ENCODE measurements at places on chromosomes 7 and 10.

DNA sequence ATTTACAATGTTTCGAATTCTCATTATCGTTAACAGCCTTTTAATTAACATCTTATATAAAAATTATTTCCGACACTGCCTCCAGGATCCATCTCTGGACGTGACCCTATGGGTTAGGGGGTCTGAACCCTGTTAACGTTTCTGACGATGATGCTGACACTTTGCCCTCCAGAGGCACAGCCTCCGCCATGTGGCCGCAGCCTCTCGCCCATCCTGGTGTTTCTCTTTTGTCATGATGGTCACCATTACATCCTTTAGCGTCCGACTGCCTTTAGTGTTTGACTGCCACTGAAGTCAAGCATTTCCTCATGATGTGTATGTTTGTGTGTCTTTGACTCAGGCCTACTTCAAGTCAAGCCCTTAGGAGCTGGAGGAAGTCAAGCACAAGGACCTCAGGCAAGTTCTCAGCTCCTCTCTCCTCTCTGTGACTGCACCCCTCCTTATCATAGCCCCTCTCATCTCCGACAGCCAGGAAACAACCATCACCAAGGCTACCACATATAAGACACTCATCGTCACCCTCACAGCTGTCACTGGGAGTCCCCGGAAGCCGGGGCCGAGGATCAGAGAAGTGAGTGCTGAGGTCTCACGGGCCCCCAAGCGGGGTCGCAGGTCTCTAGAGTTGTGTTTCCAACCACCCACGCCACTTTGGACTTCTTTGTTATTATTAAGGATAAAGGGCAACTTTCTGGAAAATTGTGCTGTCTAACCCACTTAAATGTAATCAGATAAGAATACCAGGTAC is 96.1 kb upstream of the PPP2R2D start:
- no peak for DNase-seq

GRCh38 chr10:100816671-100817070 is 71.3 kb downstream of the PAX2 start:
- no peak for DNase-seq

DNA sequence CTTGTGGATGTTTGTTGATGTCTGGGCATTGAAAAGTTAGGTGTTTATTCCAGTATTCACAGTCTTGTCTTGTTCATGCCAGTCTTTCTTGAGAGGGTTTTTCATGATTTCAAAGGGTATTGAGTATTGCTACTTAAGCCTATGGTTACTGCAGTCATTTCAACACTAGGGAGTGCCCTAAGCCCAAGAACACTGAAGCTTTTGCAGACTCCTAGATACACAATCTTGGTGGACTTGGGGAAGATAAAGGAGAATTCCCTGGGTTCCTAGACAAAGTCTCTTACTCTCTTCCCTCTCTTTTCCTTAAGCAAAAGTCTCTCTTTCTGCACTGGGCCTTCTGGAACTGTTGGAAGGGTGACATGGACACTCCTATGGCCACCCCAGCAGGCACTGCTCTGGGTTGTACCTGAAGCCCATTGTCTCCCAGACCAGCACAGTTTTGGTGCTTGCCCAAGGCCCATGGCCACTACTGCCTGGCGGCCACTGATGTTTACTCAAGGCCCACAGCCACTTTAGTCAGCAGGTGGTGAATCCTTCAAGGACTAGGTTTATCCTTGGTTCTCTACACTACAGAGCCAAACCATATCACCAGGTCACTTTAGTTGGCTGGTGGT is 24.9 kb downstream of the SAMD9 start:
- DNase-seq = no peak

DNA sequence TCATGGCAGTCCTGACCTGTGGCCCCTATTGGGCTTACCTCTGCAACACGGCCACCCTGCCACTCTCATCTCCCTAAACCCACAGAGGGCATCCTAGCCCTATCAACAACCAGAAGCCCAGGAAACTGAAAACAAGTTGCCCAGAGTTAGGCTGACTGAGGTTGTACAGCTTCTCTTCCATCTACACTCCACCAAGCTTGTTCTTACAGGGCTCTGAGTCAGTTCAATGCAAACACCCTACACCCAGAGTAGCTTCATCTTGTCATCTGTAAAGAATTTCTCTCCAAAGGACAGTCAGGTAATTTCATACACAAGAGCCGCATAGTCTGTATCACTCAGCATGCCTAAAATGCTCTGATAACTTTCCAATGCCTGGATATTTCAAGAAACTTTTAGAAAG is 175.4 kb downstream of the ARID5B start:
- no peak for DNase-seq

DNA sequence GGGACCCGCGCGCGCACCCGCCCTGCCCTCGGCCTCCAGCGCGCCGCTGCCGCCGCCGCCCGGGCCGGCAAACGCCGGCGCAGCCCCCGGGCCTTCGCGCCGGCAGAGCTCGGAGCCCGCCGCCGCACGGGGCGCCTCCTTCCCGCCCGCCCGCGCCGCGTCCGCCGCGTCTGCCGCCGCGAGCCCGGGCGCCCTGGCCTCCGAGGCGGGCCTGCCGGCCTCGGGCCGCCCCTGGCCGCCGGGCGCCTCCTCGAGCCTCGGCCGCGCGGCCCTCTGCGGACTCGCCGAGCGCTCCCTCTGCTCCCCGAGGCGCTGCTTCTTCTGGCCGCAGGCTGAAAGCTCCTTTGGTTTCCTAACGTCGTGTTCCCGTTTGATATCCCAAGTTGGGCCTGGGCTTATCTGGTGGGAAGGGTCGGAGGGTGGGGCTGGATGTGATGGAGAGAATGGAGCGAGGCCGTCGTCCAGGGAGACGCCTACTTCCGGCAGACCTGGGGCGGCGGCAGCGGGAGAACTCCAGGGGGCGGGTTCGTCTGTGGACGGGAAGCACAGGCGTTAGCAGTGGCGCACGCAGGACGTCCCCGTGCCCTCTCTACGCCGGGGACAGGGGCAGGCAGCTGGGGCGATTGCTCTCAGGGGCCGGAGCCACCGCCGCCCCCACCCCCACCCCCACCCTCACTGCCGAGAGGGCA is 221.0 kb downstream of the PHTF2 start:
- peak; percentile 93 for DNase-seq

DNA sequence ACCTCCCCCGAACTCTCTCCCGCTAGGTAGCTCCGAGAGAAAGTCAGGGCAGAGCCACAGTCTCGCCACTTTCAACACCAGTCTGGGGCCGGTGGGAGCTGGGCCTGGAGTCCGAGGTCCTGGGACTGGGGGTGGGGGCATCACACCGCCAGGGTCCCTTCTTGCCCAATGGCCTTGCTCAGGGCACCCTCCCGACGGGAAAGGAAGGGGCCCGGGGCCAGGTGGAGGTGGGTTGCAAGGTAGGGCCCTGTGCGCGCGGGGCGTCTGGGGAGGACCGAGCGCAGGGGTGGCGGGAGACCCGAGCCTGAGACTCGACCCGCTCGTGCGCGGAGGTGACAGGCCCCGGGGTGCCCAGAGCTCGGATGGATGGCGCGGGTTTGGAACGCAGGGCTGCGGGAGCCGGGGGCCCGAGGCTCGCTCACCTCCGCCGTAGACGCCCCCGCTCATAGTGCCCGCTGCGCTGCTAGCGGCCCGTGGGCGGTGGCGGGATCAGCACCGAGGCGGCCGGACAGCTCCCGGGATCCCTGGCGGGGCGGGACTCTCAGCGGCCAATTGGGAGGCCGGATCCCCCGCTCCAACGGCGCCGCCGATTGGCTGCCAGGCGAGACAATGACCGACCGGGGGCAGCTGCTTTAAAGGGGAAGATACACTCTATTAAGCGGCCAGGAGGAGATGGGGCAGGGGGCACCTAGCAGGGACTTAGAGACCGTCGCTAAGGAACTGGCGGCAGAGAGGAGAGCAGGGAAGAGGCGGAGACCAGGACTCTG is at the start of gene ACTL6B:
Gene ACTL6B, minus strand, starts transcription at position 541 of the 767 bp plus-strand sequence. Its CDS starts 94 bp downstream, at position 447.
- DNase-seq = peak; percentile 65

DNA sequence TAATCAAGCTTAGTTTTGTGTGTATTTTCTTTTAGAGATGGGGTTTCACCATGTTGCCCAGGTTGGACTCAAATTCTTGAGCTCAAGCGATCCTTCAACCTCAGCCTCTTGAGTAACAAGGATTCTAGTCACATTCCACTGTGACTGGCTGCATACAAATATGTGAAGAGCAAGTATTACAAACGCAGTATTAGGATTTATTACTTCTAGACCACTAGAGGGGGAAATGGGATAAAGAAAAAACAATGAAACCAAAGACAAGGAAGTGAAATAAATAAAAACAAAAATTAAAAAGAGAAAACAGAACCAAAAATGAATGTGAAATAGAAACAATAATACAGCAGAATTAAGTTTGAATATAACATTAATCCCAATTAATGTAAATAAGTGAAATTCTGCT is 308.7 kb downstream of the ANKRD30A start:
- no peak for DNase-seq

GRCh38 chr7:88693131-88693530 is 66.4 kb upstream of the ZNF804B start:
- no peak for DNase-seq

GRCh38 chr10:71339796-71340589 is 20.9 kb downstream of the SLC29A3 start:
- DNase-seq = no peak

GRCh38 chr10:11729790-11730315 is 12.3 kb upstream of the ECHDC3 start:
- DNase-seq = no peak

- no peak for DNase-seq
Measured at GRCh38 chr7:116211913-116212596, 1.7 kb downstream of the TES start.

DNA sequence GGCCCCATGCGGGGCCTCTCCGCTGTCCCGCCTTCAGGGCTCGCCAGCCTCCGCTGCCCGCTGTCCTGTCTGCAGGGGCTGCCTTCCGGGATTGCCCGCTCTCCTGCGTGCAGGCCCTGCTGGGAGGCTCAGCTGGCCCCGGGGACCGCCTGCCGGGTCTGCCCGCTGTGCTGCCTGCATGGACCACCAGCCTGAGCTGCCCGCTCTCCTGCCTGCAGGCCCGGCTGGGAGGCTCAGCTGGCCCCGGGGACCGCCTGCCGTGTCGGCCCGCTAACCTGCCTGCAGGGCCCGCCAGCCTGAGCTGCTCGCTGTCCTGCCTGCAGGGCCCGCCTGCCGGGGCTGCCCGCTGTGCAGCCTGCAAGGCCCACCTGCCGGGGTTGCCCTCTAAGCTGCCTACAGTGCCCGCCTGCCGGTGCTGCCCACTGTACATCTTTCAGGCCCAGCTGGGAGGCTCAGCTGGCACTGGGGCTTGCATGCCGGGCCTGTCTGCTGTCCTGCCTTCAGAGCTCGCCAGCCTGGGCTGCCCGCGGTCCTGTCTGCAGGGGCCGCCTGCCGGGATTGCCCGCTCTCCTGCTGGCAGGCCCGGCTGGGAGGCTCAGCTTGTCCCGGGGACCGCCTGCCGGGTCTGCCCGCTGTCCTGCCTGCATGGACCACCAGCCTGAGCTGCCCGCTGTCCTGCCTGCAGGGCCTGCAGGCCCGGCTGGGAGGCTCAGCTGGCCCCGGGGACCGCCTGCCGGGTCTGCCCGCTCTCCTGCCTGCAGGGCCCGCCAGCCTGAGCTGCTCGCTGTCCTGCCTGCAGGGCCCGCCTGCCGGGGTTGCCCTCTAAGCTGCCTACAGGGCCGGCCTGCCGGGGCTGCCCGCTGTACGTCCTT is 165.1 kb downstream of the GLRX3 start:
- DNase-seq = peak; percentile 5

- DNase-seq = no peak
Measured at GRCh38 chr10:88433565-88434186, 149.4 kb downstream of the RNLS start.

DNA sequence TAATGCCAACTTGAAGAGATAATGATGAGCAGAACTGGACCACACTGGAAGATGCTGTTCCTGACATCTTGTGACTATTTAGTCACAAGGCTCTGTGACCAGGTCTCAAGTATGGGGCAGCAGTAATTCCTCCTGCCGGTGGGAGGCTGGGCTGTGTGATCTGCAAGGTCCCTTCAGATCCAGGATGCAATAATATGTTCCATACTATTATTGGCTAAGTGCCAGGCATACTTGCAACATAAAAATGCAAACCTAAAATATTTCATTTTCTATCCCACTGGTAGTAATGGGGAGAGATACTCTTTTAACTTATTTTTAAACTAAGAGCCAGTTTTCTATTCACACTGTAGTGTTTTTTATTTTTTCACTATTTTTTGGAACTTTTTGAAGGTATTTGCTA is 171.5 kb downstream of the CYP26A1 start:
- no peak for DNase-seq

GRCh38 chr10:114271779-114272167 is 32.7 kb downstream of the VWA2 start:
- DNase-seq = no peak

- DNase-seq = peak; percentile 79
Measured at GRCh38 chr10:3782451-3783315, 2.3 kb downstream of the KLF6 start.

DNA sequence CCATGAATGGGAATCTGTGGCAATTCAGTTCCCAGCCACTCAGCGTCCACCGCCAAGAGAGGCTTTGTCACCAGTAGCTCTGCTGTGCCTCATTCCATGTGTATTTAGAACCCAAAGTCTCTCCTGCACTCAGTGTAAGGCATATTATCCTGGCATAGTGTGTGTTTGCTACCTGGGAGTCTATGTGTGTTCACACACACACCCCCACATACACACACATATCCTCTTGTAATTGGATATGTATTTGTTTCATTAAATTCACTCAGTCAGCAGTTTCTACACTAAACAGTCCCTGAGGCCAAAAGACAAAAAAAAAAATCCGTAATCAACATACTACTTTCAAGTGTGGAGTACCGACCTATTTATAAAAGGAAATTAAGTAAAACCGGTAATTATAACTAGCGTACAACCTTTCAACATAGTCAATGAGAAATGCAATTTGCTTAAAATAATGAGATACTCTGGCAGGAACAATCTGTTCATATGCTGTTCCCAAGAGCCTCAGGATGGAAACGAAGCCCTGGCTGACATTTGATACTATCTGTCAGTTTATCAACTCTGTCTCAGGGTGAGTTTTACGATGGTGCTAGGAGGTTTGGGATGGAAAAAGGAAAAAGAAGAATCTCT is 425.8 kb upstream of the CELF2 start:
- DNase-seq = peak; percentile 7

DNA sequence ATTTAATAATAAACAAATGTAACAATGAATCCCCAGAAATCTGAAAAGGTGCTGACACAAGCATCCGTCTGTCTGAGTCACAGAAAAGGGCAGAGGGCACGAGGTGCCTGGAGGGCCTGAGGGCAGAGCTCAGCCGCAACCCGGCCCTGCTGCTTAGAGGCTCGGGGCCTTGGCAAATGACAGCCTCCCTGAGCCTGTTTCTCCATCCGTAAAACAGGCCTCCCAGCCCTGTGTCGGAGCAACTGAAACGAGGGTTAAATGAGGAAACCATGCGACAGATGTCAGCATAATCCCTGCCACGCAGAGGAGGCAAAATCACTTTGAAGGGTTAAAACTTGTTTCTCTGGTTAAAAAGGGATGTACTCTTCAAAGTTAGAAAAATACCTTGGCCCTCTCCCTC is 24.9 kb downstream of the NUDT1 start:
- no peak for DNase-seq

DNA sequence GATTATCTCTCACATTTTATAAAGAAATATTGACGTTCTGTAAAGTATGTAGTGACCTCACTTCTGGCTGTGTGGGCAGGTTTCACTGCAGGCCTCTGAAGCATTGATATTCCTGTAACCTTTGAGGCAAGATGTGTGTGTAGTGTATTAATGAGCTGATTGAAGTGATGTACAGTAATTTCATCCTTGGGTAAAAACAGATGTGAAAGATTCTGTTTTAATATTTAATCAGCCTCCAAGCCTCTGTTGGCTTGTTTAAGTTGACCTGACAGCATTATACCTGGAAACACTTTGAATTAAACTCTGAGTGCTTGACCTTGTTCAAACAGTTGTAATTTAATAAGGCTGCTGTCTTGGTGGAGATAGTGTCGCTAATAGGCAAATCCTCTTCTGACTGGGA is 74.9 kb downstream of the KAT6B start:
- DNase-seq = no peak

GRCh38 chr7:139681463-139681755 is 96.4 kb downstream of the HIPK2 start:
- no peak for DNase-seq
